ENCODE measurements at places on chromosomes 13 and 19.

- no peak for DNase-seq
Measured at GRCh38 chr19:6181119-6181518, 45.7 kb downstream of the ACSBG2 start.

- DNase-seq: no peak
Measured at GRCh38 chr19:35123573-35123972, 8.0 kb downstream of the FXYD3 start.

DNA sequence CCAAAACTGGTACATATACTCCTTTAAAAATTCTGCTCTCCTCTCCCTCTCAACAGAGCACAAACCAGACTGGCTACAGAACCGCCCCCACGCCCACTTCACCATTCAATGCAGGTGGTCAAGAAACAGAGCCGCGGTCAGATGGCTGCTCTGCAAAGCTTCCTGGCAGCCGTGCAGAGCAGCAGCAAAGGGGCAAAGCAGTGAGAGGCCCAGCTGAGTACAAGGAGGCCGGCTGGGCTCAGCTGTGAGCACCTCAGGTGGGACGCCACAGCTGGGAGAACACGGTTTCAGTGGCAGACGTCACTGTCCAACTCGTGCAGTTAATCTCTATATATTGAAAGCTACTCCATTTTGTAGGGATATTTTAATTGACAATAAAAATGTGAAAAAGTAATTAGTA, 8.3 kb downstream of the GRTP1 start:
- DNase-seq: no peak

DNA sequence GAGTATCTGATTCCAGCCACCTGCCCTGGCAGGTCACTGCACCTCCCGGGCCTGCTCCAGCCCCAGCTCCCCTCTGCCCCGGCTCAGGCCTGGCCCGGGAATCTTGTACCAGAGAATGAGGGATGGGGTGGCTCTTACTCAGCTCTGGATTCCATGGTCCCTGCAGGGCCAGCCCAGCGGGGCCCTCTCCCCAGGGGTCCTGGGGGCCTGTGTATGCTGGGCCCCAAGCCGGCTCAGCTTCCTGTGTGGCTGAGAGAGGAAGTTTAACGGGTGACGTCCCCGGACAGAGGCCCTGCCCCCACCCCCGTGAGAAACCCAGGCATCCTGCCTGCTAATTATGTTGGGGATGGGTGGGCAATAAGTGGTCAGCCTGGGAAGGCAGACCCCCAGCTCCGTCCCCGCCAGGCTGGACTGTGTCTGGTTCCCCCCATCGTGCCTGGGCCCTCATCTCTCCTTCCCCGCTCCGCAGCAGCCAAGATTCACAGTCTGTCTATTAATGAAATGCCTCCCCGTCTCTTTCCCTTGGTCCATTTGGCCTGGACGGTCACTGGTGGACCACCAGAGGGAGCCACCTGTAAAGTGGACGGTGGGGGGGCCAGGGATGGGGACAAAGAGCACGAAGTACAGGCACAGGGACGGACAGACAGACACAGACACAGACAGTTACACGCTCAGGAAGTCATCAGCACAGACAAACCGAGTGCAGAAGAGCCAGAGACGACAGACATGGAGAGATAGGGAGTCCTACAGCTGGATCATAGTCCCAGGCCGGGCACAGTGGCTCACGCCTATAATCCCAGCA, at the start of gene DENND1C:
TSS of gene DENND1C (minus strand) at position 247 of the 802 bp plus-strand sequence. CDS start at position 155, 92 bp downstream.
- no peak for DNase-seq

DNA sequence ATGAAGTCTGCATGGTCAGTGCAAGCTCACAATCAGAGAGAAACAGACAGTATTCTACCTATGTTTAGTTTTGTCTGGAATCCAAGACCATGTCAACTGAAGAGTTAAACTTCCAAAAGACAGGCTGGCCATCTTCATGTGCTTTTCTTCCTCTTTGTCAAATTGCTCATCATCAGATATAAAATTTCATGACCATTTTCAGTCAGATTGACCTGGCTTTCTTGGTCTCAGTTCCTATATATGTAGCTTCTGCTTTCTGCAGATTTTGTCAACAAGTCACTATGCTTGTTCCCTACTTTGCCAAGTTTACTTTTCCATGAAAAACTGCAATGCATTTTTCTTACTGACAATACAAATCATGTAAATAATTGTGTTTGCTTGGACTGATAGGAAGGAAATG, 13.9 kb downstream of the SLC46A3 start:
- no peak for DNase-seq

GRCh38 chr13:73765651-73766384, 368.4 kb downstream of the KLF12 start:
- peak; percentile 92 for DNase-seq

GRCh38 chr13:48131533-48131932, 36.6 kb upstream of the MED4 start:
- no peak for DNase-seq

DNA sequence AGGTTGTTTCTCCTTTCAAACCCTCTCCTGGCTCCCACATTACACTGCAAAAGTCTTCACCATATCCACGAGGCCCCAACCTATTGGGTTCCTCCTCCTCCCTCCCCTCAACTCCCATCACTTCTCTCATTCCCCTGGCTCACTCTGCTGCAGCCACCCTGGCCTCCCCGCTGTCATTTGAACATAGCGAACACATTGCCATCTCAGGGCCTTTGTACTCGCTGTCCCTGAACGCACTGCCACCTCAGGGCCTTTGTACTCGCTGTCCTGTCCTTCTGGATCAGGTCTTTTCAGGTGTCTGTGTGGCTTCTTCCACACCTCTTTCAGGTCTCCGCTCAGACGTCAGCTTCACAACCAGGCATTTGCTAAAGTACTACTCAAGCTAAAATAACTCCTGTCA, 1.7 kb downstream of the CCDC61 start:
- no peak for DNase-seq

DNA sequence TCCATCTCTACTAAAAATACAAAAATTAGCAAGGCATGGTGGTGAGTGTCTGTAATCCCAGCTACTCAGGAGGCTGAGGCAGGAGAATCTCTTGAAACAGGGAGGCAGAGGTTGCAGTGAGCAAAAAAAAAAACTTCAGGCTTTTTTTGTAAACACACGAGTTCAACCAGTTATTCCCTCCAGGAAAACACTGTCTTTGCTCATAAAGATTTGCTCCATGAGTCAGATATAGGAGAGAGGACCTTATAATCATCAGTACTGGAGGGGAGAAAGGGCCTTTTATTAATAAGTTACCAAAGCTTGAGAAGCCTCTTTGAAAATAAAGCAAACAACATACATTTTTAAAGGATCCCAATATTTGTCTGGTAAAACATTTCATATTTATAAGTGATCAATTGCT, 110.7 kb downstream of the EFNB2 start:
- no peak for DNase-seq

DNA sequence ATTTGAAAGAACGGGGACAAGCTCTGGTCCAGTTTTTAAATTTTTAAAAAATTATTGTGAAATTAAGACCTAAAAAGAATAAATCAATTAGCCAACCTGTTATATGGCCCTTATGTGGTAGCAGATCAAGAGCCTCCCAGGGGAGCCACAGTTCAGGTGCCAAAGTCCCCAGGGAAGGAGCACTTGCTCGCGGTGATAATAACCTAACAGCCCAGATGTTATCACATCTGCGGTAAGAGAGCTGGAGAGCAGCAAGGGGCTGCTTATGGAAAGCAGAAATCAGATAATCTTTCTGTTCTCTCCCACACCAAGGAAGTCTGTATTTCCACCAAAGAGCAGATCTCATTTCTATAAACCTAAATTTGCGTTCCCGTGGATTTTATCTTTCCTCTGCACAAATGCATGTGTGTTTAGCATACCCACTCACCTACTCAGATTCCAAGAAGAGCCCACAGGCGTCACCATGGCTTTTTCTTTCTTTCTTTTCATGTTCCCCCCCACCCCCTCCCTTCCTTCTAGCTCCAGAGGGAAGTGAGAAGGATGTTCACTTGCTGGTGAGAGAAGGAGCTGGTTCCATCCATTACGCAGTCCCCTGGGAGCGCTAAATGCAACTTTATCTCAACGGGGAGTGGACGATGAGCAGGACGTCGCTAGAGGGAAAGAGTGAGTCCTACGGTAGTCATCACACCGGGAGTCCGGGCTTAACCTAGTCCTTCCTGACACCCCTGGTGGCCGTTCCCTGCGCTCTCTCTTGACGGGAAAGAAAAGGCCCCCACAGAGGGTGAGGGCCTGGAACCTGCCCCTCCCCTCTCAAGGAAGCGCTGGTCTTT, 1.6 kb upstream of the POU4F1 start:
- DNase-seq: peak; percentile 23

GRCh38 chr19:33434069-33434885, 60.8 kb downstream of the CEBPG start:
- no peak for DNase-seq

- no peak for DNase-seq
Measured at GRCh38 chr19:14479309-14479974, 4.3 kb upstream of the PTGER1 start.

DNA sequence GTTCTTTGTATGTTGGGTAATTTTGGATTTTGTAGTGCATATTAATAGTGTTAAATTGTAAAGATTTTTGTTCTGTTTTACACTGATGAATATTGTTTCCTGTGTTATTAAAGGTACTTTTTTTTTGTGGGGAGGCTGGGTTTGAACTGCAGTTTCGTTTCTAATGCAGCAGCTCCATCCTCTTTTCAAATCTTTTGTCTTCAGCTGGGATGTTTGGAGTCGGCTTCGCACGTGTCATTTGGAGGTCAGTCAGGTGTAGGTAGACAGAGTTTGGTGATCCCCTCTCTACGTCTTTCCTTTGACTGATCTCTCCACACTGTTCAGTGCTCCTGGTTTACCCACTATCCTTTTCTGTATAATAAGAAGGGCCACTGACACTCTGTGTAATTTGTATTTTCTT, 30.3 kb downstream of the TDRD3 start:
- no peak for DNase-seq

DNA sequence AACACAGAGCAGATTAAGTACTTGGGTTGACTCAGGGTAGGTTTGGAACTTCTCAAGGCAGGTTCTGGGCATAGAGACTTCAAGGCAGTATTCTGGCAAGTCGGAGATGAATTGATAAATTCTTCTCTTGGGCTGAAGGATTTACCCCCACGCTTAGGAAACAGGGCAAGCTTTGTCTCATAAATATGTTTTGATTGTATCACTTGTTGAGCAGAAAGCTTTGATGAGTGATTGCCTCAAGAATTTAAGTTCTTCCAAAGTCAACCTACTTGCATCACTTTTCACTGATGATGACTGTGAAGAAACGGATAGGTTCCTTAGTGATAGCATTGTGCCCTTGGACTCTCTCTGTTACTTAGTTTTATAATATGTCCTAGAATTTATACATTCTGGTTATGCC, 258.6 kb upstream of the DACH1 start:
- no peak for DNase-seq

DNA sequence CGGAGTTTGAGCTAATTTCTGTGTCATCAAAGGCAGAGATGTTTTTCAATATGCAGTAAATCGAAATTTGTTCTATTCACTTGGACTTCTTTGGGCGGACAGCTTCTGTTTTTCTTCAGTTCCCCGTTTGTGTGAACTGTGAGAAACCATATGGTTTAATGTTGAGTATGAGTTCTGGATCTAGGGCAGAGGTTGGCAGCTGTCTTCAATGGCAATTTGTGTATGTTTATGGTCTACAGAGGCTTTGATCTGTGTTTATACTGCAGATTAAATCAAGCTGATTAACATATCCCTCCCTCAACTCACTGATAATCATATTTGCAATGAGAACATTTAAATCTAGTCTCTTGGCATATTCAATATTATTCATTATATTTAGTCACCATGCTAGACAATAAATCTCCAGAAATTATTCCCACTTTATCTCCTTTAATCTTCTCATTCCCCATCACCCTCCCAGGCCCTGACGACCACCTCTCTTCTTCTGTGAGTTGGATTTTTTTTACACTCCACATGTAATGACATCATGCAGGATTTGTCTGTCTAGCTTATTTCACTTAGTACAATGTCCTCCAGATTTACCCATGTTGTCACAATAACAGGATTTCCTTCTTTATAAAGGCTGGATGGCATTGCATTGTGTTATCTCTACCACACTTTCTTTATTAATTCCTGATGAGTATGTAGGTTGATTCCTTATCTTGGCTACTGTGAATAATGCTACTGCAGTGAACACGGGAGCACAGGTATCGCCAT, 9.0 kb downstream of the ZNF331 start:
- no peak for DNase-seq

- peak; percentile 65 for DNase-seq
Measured at GRCh38 chr19:18254546-18255503, 19.4 kb downstream of the IQCN start.

DNA sequence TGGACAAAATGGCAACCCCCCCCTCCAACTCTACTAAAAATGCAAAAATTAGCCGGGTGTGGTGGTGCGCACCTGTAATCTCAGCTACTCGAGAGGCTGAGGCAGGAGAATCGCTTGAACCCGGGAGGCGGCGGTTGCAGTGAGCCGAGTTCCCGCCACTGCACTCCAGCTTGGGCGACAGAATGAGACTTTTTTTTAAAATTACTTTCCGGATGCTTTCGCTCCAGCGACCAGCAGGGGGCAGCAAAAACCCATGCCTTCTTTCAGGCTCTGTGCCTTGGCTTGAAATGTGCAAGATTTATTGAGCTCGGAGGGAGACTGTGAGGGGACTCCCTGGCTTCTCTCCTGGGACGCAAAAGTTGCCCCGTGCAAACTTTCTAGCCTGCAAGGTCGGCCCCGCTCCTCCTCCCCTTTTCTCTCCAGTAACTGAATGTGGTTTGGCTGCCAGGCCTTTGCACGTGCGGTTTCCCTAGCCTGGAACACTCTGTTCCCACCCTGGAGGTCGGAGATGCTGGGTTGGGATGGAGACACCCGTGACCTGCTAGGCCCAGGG, 61.4 kb upstream of the NFIC start:
- peak; percentile 40 for DNase-seq

DNA sequence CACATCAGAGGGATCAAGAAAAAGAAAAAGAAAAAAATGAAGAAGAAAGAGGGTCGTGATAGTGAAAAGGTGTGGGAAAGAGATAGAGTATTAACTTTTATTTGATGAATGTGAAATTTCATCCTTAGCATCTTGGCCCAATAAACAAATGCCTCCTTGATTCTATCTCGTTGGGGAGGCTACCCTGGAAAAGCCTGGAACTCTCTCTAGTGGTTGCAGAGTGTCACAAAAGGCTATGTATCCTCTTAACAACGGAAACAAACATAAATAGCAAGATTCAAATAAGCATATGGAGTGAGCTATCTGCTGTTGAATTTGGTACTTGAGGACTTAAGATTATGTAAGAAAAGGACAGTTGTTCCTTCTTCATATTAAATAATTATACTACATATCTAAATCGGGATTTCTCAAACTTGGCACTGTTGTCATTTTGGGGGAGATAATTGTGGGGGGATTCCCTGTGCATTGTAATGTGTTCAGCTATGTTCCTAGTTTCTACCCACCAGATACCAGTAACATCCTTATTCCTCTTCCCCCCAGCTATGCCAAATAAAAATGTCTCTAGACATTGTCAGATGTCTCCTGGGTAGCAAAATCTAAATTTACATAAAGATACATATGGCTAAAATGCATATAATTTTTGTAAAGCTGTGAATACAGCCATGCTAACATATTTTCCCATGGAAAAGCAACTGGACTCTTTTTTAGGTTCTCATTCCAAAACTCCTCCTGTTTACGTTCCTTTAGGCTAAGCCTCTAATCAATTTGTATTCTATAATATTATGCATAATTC, 557.2 kb downstream of the DCT start:
- DNase-seq: no peak

GRCh38 chr13:49071341-49071937, 95.7 kb downstream of the FNDC3A start:
- DNase-seq: no peak

- no peak for DNase-seq
Measured at GRCh38 chr19:5107432-5108122, 138.7 kb downstream of the KDM4B start.

All from NCI-H1105 (cell line).